ENCODE measurements at places on chromosomes 5 and 9. TPM values are rescaled to one million over a fixed set of nuclear protein-coding genes. Genes with fewer than 3 reads are reported as not detected.

Gene FBXL7
- not detected for total RNA-seq

- H3K4me3 ChIP-seq: no peak overlapping the region
- H3K27me3 ChIP-seq: no peaks in the 10 kb centered on the region
- no peaks in the 10 kb centered on the region for H3K4me1 ChIP-seq
- H3K36me3 ChIP-seq: no peaks in the 10 kb centered on the region
Observed at GRCh38 chr5:19795218-19795617, 192.8 kb downstream of the CDH18 start.

GRCh38 chr9:34332076-34332964 lies 3.0 kb downstream of the NUDT2 start:
- no peaks in the 10 kb centered on the region for H3K27me3 ChIP-seq
- H3K36me3 ChIP-seq: peaks cover 5% of the 10 kb centered on the region
- H3K4me1 ChIP-seq: peaks cover 17% of the 10 kb centered on the region
- H3K27ac ChIP-seq: no peak overlapping the region

- peaks cover 5% of the 10 kb centered on the region for H3K4me1 ChIP-seq
- H3K27me3 ChIP-seq: peaks cover 11% of the 10 kb centered on the region
- H3K4me3 ChIP-seq: no peak overlapping the region
- H3K27ac ChIP-seq: no peak overlapping the region
- no peaks in the 10 kb centered on the region for H3K36me3 ChIP-seq
- DNase-seq: no peak
Observed at GRCh38 chr9:131092548-131093440, 3.5 kb upstream of the AIF1L start.

DNA sequence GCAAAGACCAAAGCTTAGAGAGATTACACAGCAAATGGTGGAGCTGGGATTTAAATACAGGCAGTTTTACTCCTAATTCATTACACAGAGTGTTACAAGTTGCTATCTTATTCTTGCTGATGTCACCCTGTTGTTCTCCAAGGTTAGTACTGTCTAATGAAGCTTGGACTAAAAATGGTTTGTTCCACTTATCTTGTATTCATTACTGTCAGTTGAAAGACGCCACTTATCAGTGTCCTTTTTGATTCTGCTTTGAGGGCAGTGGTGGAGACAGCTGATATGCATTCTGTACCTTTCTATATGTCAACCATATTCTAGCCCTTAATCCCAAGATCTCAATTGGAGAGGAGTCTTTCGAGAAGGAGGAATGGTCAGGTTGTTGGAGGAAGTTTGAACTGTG lies 14.0 kb upstream of the DENND4C start:
- H3K27me3 ChIP-seq: no peaks in the 10 kb centered on the region
- no peaks in the 10 kb centered on the region for H3K4me1 ChIP-seq
- no peaks in the 10 kb centered on the region for H3K36me3 ChIP-seq
- H3K4me3 ChIP-seq: no peak overlapping the region
- no peak for DNase-seq

GRCh38 chr9:20562051-20562450 lies 60.2 kb downstream of the MLLT3 start:
- no peak overlapping the region for H3K27ac ChIP-seq
- no peak for DNase-seq
- H3K4me1 ChIP-seq: peaks cover 23% of the 10 kb centered on the region
- H3K36me3 ChIP-seq: no peaks in the 10 kb centered on the region
- H3K27me3 ChIP-seq: no peaks in the 10 kb centered on the region

All from CD4-positive, CD25-positive, alpha-beta regulatory T cell (primary cell).